ENCODE measurements at places on chromosomes 1 and 21. TPM values are rescaled to one million over a fixed set of nuclear protein-coding genes. Genes with fewer than 3 reads are reported as not detected.

SPRR1A gene
- not detected for total RNA-seq

OR2L5 gene
- not detected for total RNA-seq

PLEKHA6 gene
- 0.33 TPM for total RNA-seq

RUSC1 gene
- 46.7 TPM for total RNA-seq

- no peak for DNase-seq
Measured at GRCh38 chr1:235025422-235025984, 103.1 kb downstream of the TOMM20 start.

DNA sequence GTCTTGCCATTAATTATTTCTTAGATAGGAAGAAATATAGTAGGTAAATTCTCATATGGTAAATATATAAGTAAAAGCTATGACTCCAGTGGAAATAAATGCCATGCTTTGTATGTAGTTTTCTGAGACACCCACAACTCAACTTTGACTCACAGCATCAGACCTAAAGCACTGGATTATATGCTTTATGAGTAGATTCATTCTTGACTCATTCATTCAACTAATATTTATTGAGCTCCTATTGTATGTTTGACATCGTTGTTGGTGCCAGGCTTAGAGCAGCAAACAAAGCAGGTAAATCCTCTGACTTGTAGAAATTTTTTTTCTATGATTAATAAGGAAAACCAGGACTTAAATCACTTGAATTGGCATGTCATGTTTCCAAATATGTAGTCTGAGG, 211.4 kb downstream of the PTPRC start:
- no peak for DNase-seq

GRCh38 chr21:15929536-15929935, 199.8 kb downstream of the USP25 start:
- DNase-seq: no peak

- peak; percentile 52 for DNase-seq
Measured at GRCh38 chr1:198024782-198025181, 107.6 kb downstream of the LHX9 start.

- DNase-seq: no peak
Measured at GRCh38 chr1:219692981-219693380, 80.1 kb upstream of the ZC3H11B start.

- no peak for DNase-seq
Measured at GRCh38 chr1:184197831-184198230, 146.3 kb downstream of the TSEN15 start.

- no peak for DNase-seq
Measured at GRCh38 chr1:902802-903201, 20.9 kb upstream of the SAMD11 start.
